ENCODE measurements at places on chromosomes 16 and 17.

GRCh38 chr17:67983383-67983688 is 12.9 kb downstream of the C17orf58 start:
- DNase-seq = no peak

DNA sequence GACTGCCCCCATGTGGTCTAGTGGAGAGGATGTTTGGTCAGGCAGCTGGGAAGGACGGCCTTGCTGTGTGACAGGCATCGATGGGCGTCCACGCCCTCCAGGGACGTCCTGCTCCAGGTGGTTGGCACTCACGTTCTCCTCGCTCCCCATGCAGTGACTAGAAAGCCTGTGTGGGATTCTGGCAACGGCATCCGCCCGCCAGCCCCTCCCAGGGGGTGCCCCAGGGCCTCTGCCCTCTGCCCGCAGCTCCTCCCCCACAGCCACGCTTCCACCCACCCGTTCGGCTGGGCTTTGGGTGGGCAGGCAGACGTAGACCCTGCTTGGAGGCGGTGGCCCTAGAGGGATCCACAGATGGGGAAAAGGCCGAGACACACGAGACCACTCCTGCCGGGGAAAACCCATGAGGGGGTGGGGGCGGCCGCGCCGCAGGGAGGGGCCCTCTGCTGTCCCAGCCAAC is 4.7 kb upstream of the IL17C start:
- no peak for DNase-seq

- DNase-seq = no peak
Measured at GRCh38 chr16:16032271-16032979, 83.0 kb downstream of the ABCC1 start.

- DNase-seq = no peak
Measured at GRCh38 chr17:21388066-21388465, 11.9 kb downstream of the KCNJ12 start.

- DNase-seq = no peak
Measured at GRCh38 chr17:60231234-60231633, 81.5 kb downstream of the CA4 start.

- DNase-seq = no peak
Measured at GRCh38 chr17:27921077-27921476, 27.9 kb upstream of the LYRM9 start.

- DNase-seq = no peak
Measured at GRCh38 chr17:35001549-35001948, 21.2 kb downstream of the LIG3 start.

GRCh38 chr17:57889892-57890856 is 40.3 kb upstream of the MRPS23 start:
- no peak for DNase-seq

- DNase-seq = no peak
Measured at GRCh38 chr17:49074851-49075540, 57.6 kb upstream of the B4GALNT2 start.

DNA sequence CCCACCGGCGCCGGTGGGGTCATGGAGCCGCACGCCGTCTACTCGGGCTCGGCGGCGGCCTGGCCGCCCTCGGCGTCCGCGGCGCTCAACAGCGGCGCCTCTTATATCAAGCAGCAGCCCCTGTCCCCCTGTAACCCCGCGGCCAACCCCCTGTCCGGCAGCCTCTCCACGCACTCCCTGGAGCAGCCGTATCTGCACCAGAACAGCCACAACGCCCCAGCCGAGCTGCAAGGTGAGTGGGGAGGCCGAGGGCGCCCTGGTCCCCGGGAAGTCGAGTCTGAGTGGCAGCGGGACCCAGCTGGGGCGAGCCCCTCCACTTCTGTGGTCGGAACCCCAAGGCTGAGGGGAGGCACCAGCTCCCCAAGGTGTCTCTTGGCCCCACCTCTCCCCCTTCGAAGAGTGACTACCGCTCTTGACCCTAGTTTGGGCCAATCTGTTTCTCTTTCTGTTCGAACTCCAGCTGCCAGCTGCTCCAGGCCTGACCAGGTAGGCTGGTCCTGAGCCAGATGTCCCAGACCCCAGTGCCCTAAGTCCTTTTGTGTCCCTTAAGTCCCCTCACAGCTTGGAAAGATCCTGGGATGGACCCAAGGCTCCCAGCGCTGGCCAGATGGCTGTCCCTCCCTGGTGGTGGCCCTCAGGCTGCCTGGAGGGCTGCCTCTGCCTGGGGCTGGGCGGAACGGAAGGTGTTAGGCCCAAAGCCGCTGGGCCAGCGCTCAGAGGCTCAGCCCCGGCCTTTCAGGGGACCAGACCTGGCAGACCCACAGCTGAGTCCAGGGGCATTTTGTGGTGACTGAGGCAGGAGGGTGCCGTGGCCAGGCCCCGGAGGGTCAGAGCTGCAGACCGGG is 1.2 kb downstream of the FOXF1 start:
- no peak for DNase-seq

DNA sequence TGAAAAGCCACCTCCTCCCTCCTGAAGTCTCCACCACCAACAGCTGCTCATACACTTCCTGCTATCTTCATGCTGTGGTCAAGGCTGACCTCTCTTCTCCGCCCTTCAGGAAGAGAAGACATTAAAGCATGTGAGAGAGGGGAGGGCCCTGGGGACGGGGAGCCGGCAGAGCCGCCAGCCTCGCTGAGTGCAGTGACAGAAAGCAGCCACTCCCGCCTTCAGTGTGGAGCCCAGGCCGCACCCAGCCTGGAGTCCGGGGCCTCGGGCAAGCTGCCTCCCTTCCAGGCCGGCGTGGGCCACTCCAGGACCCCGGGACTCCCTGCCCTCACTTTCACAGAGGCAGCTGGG is 94.7 kb upstream of the TNRC6C start:
- DNase-seq = no peak

GRCh38 chr17:42072323-42073187 is 22.2 kb upstream of the C17orf113 start:
- DNase-seq = no peak
